ENCODE measurements at places on chromosomes 12 and 14.

- no peak for DNase-seq
Measured at GRCh38 chr14:97046967-97047366, 249.8 kb downstream of the VRK1 start.

GRCh38 chr14:68609012-68609411, 183.9 kb downstream of the ZFP36L1 start:
- DNase-seq: no peak

DNA sequence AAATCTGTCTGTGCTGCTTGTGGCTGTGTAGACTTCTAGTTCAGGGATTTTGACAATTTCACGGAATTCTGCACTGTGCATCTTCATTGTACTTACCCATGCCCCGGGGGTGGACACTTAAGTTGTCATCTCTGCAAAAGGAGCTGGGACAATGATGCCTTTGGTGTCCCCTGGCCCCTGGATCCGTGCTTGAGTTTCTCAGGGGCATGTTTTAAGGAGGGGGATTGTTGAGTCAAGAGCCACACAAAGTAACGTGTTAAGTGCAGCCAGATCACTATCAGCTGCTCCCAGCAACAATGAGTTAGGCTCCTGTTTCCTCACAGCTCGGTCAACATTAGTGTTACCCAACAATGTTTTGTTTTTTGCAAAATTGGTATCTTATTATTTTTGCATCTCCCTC, 305.0 kb upstream of the DIO3 start:
- DNase-seq: peak; percentile 6

GRCh38 chr12:119157528-119157927, 21.2 kb upstream of the HSPB8 start:
- DNase-seq: no peak

GRCh38 chr12:12918781-12919389, 27.5 kb downstream of the GPRC5A start:
- no peak for DNase-seq

GRCh38 chr14:37083599-37083998, 88.8 kb downstream of the SLC25A21 start:
- DNase-seq: no peak

GRCh38 chr12:104692557-104693218, 235.9 kb downstream of the CHST11 start:
- no peak for DNase-seq

DNA sequence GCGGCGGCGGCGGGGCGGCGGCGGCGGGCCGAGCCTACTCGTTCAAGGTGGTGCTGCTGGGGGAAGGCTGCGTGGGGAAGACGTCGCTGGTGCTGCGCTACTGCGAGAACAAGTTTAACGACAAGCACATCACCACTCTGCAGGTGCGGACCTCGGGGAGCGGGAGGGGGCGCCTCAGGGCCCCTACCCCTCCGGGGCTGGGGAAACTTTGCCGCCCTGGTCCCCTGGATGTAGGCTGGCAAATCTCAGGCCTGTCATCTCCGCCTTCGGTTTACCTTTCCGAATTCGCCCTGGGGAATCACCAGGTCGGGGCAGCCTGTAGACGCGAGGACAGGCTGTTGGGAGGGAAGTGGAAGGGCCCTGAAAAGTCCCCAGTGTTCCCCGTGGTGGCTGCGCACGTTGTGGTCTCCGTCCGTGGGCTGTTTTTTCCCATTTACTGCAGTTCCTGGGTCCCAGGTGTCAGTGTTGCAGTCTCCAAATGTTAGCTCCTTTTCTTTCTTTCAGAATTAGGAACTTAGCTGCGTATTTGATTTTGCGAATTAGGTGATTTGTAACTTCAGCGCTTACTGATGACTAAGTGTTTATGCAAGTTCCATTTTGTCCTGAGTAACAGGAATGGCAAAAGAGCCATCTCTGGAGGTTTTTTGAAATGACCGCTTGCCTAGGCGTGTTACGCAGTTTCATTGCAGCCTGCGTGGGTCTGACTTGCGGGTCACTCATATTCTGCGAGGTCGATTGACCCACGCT, 656 bp downstream of the RAB21 start:
- peak; percentile 18 for DNase-seq

DNA sequence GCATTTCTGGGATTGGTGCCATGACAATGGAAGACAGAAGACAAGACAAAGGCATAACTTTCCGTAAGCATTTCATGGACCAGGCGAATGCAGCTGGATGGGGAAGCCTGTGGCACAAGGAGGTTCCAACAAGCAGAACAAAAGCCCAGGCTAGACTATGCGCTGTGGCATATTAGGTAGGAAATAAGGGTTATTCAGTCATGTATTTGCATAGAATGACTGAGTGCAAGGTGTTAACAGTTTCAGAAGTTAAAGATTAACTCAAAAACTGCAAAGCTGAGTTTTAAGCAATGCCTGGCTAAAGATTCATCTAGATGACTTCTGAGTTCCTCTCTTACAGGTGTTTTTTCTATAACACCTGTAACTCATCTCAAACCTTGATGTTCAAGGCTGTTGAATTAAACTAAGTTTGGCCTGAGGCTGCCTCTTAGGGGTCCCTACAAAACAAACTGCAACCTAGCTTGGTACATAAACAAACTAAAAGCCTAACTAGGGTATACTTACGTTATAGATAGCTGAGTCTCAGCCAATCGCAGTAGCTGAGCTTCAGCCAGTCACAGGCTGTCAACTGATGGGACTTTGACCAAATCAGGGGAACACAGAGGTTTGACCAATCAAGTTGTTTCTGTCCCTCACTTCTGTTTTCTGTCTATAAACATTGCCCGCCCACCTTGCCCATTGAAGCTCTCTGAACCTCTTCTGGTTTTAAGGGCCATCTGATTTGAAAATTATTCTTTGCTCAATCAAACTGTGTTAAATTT, 52.2 kb upstream of the PLBD1 start:
- DNase-seq: no peak
